Right forelimb (tissue), 1 donor: ENCODE measurements at places on chromosomes 6 and 20.

DNA sequence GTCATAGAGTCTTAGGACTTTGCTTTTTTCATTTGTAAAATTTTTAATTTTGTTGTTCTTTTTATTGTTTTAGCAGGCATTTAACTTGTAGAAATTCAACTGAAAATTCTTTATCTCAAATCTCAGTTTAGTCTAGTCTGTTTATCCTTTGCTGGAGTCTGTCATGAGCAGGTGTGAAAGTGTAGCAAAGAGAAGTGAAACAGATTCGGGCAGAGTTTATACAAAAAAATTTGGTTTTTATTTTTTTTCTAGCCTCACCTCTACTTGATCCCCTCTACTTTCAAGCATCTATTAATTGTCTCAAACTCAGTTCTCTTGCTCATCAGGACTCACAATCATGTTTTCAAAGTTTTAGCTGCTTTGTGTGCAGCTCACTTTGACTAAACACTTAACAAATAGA is 655.2 kb downstream of the HDGFL1 start:
- DNase-seq = no peak

- DNase-seq = no peak
Observed at GRCh38 chr20:16947479-16947878, 199.3 kb downstream of the OTOR start.

GRCh38 chr20:53224851-53225250 is 252.7 kb downstream of the TSHZ2 start:
- no peak for DNase-seq

GRCh38 chr6:26358511-26358981 is 6.5 kb upstream of the BTN3A2 start:
- DNase-seq = no peak

DNA sequence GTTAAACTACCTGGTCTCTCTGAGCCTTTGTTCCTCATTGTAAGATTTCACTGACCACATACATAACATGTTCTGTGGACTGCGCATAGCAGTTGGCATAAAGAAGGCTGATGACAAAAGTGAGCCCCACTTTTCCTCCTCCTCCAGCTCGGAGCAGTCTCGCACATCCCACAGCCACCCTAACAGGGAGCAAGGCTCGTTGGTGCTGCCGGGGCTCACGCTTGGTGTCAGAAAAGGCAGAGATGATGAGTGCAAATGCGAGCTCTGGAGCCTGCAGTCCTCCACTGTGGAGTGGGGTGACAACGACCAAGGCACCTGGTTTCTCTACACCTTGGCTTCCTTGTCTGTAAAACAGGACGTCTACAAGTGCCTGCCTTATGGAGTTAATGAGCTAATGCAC is 9.7 kb downstream of the TGM3 start:
- no peak for DNase-seq

- no peak for DNase-seq
Observed at GRCh38 chr20:4243071-4243470, 227.7 kb upstream of the RNF24 start.

- no peak for DNase-seq
Observed at GRCh38 chr20:60573003-60573680, 614.9 kb downstream of the CDH26 start.

DNA sequence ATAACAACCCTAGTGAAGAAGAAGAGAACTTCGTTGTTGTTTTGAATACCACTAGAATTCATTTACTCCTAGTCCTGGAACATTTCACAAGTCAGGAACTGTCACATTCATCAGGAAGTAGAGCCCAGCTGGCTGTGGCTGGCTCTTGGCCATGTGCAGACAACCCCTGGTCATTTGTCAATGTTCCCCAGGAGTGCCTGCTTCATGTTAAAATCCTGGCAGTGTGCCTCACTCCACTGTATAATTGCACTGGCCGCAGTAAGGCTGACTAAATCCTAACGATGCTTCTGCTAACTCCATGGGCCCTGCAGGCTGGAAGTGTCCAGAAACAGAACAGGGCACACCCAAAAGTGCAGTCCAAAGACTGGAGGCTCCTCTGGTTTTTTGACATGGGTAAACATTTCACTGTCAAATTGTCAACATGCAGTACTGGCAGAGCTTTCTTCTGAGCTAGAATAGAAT is 41.5 kb upstream of the ADGRF1 start:
- DNase-seq = peak; percentile 83

GRCh38 chr6:111788379-111789276 is 84.6 kb downstream of the FYN start:
- no peak for DNase-seq

GRCh38 chr6:84249724-84250123 is 22.3 kb upstream of the CEP162 start:
- no peak for DNase-seq

DNA sequence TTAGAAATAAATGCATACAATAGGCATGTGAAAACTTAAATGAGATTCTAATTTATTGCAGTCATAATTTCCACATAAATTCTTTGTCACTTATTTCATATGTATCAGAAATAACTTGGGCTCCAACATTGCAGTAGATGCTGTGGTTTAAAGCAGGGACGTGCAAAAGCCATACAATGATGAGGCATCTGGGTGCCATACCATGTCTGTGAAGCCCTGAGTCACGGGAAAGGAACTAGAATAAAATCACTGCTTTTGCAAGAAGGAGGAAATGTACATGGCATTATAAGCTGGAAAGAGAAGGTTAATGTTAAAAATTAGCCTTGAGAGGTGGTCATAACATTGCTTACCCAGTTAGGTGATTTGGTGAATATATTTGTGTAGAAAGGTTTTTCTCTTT is 180.4 kb downstream of the SASH1 start:
- DNase-seq = no peak

GRCh38 chr6:144036835-144037195 is 28.8 kb upstream of the PLAGL1 start:
- no peak for DNase-seq

DNA sequence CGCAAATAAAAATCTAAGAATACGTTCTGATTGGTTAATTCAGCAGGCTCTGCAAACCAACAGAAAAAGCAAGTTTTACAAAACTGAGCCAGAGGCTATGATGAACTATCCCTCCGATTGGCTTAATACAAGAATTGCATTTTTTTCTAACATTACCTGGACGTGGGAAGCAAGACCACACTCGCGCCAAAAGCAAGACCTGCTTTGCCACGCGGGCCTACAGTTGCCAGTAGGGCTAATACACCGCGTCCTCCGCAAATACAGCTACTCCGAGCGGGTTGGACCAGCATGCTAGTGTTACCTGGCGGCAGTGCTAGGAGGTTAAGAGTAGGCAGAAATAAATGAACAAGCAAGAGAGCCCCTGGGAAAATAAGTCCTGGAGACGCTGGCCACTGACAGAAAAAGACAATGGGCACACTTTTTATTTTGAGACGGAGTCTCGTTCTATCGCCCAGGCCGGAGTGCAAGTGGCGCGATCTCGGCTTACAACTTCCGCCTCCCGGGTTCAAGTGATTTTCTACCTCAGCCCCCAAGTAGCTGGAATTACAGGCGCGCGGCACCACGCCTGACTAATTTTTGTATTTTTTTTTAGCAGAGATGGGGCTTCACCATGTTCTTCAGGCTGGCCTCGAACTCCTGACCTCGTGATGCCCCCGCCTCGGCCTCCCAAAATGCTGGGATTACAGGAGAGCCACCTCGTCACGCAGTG is 131.9 kb upstream of the BTN3A2 start:
- DNase-seq = peak; percentile 70

DNA sequence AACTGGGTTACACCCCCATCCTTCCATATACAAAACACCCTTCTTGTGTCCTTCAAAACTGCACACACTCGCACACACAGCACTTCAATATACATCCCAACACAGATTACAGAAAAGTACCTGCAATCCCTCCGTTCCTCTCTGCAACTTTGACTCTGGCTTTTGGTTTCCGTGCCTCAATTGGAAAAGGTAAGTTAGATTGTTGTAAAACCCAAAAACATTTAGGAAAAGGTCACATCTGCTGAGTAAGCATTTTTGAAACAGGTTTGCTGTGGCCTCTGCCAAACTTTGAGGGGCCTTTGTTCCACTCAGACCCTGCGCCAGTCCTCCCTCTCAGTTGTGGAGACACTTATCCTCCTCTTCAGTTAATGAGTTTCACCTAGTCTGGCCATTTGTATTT is 4.2 kb downstream of the NKX2-4 start:
- DNase-seq = no peak

- no peak for DNase-seq
Observed at GRCh38 chr6:113936093-113936934, 34.6 kb downstream of the HDAC2 start.

DNA sequence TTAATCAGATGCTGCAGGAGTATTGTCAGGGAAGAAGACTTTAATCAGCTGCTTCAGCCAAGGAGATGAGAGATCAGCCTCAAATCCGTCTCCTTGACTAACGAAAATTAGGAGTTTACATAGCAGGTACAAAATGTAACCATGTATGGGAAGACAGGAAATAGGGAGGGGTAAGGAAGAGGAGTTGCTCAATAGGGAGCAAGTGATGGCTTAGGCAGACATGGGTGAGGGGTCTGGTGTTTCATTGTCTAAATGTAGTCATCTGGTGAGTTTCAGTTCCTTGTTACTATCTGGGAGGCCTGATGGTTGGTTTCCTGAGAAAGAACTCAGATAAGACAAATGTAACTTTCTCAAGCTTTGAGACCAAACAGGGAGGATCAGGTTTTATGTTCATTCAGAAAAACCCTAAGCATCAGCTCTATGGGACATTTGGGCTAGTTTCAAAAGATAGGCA is 217.3 kb upstream of the SULF2 start:
- DNase-seq = no peak

- DNase-seq = no peak
Observed at GRCh38 chr6:123855506-123855905, 51.8 kb downstream of the NKAIN2 start.

DNA sequence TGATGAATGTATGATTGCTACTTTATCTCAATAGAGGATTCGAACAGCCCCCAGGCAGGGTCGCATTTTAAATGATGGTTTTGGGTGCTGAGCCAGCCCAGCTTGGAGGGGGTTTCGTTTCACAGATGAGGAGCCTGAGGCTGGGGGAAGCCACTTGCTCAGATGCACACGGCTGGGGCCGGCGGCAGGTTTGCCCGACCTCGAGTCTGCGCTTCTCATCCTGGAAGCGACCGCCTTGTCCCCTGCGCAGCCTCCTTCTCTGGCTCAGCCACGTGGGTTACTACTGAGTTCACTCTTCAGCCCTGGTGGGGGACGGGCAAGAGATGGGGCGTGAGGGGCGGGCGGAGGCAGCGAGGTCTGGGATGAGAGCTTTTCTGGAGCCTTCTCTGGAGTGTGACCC is 25.3 kb downstream of the NTSR1 start:
- no peak for DNase-seq

GRCh38 chr6:85129881-85130280 is 320.0 kb upstream of the NT5E start:
- DNase-seq = no peak

GRCh38 chr6:134211297-134211696 is 106.6 kb downstream of the SGK1 start:
- no peak for DNase-seq

- DNase-seq = no peak
Observed at GRCh38 chr20:50563133-50563944, 53.2 kb downstream of the PTPN1 start.

DNA sequence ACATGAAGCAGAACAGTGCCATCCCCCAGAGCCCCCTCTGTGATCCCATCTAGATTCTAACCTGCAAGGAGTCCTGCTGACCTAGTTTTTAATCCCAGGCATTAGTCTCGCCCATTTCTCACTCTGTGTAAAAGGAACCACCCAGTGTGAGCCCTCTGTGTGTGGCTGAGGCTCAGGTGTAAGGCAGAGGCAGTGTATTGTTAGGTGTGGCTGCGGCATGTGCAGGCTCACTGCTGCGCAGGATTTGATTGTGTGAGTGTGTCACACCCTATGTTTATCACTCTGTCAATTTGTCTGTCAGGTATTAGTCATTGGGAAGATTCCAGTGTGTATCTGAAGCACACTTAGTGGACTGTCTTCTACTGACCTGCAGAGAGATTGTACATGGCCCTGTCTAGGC is 13.7 kb upstream of the CST8 start:
- DNase-seq = no peak

- no peak for DNase-seq
Observed at GRCh38 chr20:57465486-57465885, 59.5 kb downstream of the CTCFL start.

DNA sequence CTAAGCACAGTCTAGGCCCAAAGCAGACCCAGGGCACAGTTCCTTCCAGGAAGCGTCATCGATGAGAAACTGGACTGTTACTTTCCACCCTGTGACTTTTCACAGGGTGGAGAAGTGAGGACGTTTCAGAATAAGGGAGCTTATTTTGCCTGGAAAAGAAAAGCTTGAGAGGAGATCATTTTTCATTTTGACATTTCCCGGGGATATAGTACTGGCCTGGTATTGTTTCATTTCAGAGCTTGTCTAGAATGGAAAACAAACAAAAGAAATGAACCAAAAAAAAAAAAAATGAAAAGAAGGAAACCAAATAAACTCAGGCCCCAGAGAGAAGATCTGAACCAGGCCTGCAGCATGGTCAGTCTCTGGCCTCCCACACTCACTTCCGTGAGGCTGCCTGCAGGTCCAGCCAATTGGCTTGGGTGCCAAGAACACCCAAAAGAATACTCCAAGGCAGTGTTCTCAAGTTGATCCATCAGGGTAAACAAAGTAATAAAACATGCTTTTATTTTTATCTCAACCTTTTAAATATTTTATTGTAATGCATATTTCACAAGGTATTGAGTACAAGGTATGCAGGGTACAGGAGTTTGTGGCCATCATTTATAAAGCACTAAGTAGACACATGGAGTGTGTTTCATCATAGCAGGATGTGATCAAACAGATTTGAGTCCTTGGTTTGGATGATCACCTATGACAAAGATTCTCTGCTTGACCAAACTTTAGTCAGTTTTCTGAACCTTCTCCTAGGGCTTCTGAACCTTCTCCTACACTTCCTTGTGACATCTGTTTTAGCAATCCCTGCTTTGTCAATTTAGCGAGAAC is 176.9 kb upstream of the GGTLC1 start:
- no peak for DNase-seq

DNA sequence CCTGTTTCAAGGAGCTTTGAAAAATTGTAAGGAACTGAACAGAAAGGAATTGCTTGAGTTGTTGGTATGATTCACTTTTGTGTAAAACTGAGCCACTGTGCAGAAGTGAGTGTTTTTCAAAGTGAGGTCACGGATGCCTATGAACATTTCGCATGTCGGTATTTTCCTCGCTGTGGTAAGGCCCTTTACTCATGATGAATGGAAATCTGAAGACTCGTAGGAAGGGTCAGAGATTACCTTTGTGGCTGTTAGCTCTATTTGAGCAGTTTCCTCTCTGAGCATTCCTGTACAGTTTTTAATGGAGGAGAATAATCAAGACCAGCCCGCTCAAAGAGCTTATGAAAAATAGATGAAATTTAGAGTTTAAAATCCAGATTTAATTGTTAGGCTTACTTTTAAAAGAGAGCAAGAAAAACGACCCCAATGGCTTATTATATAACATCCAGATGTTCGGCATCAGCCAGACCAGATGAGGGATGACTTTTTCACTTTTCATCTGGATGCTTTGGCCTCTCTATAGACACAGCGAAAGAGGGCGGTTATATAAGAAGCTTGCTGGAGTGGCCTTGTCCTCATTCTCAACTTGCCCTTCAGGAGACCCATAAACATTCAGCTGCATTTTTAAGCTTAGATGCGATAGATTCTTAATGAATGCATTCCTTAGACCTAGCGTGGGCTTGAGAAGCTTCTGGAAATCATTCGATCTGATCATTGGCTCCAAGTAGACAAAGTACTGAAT is 99.5 kb downstream of the CD83 start:
- no peak for DNase-seq
